EL (cell line): ENCODE measurements at places on chromosomes 3 and 15.
A peak's percentile ranks its signal among the peaks of the same experiment; 100 is the strongest.

DNA sequence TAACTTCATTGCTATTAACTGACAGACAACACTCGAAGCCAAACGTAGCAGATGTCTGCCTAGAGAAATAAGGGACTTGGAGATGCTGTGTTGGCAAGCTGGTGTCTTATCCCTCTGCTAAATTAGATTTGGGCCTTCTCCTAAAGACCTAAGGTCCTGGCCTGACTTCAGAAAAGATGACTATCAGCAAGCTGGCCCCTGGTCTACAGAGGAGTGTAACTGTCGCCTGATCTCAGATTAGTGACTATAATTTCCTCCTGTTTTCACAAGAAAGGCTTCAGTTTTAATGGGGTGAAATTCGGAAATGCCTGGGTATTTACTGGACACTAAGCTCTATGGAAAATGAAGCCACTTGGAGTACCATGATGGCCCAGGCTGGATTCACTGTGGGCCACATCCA is 53.1 kb upstream of the SLC7A14 start:
- no peak for DNase-seq

- no peak for DNase-seq
Observed at GRCh38 chr3:55870594-55870993, 383.5 kb upstream of the WNT5A start.

DNA sequence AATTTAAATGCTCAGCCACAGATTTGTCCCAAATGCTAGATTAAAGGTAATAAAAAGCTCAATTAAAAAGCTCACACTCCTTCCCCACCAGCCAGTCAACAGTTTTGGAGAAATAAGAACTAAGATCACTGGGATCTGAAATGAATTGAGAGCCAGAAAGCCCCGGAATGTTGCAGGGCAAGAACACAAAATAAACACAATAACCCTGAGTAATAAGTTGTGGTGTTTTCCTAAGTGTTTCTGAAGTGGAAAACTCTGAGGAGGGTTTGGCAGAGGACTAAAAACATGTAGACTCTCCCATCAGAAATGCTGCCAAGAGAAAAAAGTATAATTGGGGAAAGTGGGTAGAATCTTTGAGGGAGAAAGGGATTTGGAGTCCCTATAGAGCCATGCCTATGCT is 127.8 kb downstream of the ABI3BP start:
- no peak for DNase-seq

- no peak for DNase-seq
Observed at GRCh38 chr3:48271763-48272498, 31.0 kb downstream of the ZNF589 start.

- DNase-seq, result peak; percentile 12
Observed at GRCh38 chr15:75597667-75598341, 18.7 kb upstream of the PTPN9 start.

DNA sequence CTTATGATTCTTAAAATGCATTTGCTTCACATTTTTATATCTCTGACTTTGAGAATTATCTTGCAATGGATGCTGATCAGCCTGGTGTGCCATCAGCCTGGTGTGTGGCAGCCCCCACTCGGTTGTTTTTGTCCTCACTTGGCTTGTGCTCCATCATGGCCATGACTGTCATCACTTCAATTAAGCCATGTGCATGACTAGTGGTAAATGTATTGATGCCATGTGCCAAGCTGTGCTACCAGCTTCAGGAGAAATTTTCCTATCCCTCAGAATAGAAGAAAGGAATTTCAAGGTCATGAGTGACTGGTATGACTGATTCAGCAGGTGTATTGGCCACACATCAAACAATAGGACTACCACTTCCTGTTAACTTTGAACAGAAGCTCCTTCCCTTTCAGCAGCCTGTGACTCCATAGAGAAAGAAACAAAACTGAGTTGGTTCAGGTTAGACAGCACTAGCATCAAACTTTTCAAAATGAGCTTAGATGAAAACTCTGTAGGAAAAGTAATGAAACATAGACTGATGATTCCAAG is 251.7 kb downstream of the GRM7 start:
- DNase-seq, result no peak

DNA sequence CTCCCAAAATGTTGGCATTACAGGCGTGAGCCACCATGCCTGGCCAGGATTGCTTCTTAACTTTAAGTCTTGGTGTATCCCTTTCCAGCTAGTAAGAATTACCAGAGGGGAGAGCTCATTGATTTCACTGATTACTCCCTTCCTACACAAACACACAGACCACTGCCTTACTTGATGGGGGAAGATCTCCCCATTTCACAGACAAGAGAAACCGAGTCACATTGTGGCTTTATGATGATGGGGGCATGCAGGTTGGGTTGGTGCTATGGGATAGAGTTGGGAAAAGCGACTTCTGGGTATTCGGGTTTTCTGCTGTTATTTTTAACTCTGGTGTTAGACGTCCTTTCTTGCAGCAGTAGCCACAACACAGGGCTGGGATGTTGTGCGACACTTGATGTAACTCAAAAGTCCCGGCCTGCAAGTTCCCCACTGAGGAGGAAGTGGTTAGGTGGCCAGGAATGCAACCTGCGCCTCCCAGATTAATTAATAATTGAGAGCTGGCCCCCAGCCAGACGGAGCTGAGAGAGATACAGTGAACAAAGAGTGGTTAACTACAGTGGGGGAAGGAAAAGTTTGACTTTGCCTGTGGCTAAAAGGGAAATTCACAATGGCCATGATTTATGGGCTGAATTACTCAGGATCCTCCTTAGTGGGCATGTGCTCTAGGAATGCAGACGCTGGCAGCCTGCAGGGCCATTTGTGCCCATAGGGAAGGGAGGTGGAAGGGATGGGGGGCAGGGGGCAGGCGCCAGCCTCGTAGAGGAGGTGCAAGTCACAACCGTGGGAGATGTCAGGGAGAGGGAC is 63.6 kb downstream of the SMAD6 start:
- DNase-seq, result peak; percentile 87

DNA sequence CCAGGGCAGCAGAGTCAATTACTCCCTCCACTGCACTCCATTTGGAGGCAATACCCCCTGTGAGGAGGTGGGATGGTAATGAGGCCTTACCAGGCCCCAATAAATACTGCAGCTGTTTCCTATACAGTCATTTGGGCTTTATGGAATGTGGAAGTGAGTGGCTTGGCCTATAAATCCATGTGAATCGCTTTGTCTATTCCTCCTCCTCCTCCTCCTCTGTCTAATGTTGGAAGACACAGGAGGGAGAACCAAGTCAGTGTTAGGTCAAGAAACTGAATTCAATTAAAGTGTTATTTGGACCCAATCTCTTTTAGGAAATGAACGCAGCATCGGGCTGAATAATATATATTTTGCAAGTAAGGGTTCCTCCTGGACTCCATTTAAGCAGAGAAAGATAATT is 17.3 kb upstream of the SRGAP3 start:
- no peak for DNase-seq

DNA sequence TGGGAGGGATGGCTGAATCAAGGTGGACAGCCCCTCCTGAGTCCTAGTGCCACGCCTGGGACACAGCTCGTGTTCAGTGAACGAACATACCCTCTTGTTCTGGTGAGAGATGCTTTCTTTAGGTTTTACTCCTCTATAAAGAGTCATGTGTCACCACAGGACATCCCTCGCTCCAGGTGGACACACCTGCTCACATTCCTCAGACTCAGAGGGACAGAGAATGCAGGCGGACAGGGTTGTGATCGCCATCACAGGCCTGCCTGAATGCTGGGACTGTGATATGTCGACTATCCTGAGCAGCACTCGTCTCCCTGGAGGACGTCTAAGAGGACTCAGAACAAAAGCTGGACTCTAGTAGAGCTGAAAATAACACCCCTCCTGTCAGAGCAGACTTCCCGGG is 96.4 kb upstream of the SNRPA1 start:
- DNase-seq, result no peak

DNA sequence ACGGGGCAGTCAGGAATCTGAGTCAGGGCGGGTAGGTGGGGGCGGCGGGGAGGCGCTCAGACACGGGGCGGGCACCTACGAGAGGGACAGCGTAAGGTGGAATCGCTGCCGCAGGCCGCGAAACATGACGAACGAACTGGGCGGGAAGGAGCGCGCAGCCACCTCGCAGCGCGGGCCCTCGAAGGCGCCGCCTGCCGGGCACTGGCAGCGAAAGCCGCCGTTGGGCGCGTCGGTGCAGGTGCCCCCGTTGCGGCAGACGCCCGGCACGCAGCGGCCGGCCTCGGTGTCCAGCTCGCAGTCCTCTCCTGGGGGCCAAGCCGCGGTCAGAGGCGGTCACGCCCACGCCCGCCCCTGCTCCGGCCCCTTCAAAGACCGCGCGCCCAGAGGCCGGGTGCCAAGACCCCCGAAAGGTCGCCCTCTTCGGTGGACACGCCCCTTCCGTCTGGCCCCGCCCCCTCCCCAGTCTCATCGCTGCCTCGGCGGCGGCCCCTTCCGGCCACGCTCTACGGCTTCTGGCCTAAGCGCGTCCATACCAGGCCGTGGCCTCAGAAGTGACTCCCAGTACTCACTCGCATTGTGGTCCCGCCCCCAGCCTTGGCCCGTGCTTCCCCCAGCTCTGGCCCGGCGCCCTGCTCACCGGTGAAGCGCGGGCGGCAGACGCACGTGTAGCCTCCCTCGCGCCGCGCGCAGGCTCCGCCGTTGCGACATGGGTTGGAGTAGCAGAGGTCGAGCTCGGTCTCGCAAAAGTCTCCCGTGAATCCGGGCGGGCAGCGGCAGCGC is 6.4 kb downstream of the CELSR3 start:
- DNase-seq, result peak; percentile 82

- no peak for DNase-seq
Observed at GRCh38 chr3:134404366-134404885, 30.2 kb upstream of the AMOTL2 start.

- peak; percentile 53 for DNase-seq
Observed at GRCh38 chr3:48429960-48430707, at the start of gene PLXNB1. TSS of gene PLXNB1 (minus strand) at chr3:48430086. CDS start at chr3:48424611, 5,475 bp downstream.

- DNase-seq, result peak; percentile 36
Observed at GRCh38 chr3:159783780-159784742, 204.6 kb upstream of the IL12A start.

GRCh38 chr3:99708207-99708745 is 69.9 kb downstream of the COL8A1 start:
- DNase-seq, result no peak

DNA sequence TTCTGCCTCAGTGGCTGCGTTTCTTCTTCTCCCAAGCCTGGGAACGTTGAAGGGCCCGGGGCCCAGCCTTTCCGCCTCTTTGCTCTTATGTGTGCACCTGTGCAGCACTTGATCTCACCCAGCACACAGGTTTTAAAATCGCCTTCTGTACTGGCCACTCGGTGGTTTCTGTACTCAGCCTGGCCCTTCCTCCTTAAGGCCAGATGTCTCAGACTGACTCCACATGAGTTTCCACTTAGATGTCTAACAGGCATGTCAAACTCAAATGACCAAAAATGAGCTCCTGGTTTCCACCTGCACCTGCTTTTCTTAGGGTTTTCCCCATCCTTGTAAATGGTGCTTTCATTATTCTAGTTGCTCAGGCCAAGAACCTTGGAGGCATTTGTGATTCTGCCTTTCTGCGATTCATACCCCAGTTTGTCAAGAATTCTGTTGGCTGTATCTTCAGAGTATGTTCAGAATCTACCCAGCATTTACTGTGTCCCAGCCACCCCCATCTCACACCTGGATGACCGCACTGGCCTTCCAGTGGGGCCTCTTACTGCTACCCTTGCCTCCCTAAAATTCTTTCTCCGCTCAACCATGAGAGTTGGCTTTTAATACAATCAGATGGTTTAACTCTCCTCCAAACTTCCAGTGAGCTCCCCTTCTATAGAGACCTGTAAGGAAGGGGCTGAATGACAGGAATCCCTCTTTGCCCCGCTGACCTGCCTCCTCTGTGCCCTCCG is 2.2 kb upstream of the TRAK1 start:
- DNase-seq, result no peak

GRCh38 chr3:142120707-142121106 is 28.6 kb downstream of the TFDP2 start:
- DNase-seq, result no peak

GRCh38 chr3:176712191-176712590 is 485.1 kb downstream of the TBL1XR1 start:
- DNase-seq, result no peak

- no peak for DNase-seq
Observed at GRCh38 chr3:170632780-170633179, 46.9 kb upstream of the SLC7A14 start.

GRCh38 chr15:62453375-62453774 is 288.3 kb upstream of the C2CD4B start:
- DNase-seq, result peak; percentile 26

GRCh38 chr3:101680466-101680865 is 3.5 kb upstream of the ZBTB11 start:
- no peak for DNase-seq

DNA sequence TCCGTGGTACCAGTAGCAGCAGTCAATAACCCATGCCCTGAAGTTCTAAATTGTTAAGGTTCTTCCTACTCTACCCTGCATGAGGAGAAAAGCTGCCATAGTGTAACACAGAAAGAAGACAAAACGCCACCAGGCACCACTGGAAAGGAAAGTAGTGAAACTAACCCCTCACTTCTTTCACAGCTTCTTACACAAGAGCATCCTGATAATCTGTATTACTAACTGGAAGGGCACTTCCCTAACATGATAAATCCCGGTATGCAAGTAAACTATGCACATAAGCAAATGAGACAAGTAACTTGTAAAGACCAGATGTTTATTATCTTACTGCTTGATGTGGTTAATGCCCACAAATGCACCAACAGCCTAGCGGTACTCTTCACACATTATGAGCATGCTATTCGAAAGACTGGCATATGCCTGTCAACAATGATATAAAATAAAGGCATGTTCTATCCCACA is 141.3 kb downstream of the ADAM10 start:
- peak; percentile 74 for DNase-seq

GRCh38 chr3:143362115-143362991 is 242.8 kb downstream of the CHST2 start:
- DNase-seq, result no peak

DNA sequence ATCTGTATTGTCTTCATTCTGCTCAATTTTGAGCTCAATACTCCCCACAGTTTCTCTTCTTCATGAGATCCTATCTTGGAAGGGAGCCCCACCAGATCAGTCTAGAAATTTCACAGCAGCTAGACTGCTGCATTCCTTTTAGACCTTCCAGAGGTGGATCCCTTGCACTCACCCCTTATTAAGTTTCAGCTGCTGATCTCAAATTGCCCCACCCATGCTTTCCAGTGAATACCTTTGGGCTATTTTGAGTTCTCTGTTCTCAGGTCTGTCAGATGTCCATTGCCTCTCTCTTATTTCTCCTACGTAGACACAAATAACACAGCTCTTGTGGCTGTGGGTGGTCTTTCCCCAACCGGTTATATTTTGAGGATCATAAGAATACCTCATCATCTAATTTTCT is 60.8 kb downstream of the GPR156 start:
- DNase-seq, result no peak
